Activated CD4-positive, alpha-beta memory T cell treated with anti-CD3 and anti-CD28 coated beads for 36 hours (primary cell): ENCODE measurements at places on chromosomes 11 and 22. TPM values are rescaled to one million over a fixed set of nuclear protein-coding genes. Genes with fewer than 3 reads are reported as not detected.

DNA sequence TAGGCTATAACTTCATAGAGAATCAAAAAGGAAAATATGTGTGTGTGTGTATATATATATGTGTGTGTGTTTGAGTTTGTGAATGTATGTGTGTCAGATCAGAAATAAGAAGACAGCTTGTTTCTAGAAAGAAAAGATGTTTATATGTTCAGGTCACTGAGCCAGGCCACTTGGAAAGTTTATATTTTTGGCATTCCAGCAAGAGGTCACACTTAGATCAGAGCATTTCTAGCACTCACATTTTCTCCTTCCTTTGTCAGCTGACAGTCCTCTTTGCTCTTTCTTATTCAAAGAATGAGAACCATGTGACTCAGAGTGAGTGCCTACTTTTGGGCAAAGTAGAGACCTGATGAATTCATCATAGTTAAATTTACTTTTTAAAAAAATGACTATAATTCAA is 22.9 kb downstream of the RAB38 start:
- no peak for DNase-seq

DNA sequence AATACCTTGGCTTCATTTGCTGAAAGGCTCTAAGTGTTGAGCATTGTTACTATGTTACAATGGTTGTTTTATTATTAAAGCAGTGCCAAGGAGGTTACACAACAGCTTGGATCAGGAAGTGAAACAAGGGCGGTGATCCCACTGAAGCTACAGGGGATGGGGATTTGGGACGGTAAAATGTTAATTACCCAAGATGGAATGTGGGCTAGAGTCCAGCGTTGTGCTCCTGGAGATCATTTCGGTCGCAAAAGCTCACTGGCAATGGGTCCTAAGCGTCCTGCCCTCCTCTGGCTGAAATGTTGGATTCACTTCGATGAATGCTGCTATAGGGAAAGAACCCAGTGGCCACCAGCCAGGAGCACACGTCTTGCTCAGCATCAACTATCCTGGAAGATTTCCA is 48.3 kb downstream of the FAM83F start:
- no peak for DNase-seq

- DNase-seq: no peak
Observed at GRCh38 chr22:49866646-49867045, 13.0 kb downstream of the ZBED4 start.

DNA sequence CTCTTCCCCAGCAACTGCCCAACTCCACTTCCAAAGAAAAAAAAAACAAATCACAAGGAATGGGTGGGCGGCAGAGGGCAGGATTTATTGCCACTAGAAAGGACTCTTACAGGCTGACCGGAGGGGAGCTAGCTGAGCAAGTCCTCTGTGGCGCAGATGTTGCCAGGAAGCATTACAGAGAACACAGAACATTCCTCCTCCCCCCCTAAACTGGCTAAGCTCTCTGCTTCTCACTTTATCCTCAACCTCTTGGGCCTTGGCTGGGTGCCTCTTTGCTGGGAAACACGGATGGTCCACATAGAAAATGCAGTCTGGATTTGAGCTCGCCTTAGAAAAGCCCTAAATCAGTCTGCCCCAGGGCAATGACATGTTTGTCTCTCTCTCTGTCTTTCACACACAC is 12.6 kb upstream of the FJX1 start:
- DNase-seq: no peak

DNA sequence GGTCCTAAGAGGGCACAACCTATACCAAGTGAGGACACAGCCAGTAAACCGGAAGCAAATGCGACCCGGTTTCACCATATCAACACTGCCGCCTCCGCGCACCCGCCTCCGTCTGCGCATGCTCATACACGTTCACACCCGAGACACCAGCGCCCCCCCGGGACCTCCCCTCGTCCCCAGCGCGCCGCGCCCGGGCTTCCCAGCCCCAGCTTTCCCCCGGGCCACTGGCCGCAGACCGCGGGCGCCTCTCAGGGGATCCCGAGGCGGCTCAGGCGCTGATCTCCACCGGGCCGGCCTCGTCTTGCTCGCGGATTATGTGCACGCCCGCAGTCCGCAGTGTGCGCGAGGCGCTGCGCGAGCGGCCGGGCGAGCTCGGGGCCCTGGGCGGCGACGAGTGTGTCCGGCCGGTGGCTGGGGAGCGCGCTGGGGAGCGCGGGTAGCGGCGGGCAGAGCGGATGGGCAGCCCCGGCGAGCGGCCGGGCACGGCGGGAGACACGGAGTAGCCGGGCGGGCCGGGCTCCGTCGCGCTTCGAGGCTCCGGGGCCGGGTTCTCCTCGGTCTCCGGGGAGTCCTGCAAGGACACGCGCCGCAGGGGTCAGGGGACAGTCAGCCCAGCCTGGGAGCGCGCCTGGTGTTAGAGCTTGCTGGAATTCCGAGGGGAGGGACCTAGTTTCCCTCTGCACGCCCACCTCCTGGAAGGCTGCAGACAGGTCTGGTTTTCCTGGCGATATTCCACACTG is 2.0 kb downstream of the HEPN1 start:
- peak; percentile 80 for DNase-seq

Gene OR4D5
- total RNA-seq: not detected

Gene OR51V1
- total RNA-seq: not detected
